GM12878 (cell line): ENCODE measurements at places on chromosomes 1 and 21. TPM values are rescaled to one million over a fixed set of nuclear protein-coding genes. Genes with fewer than 3 reads are reported as not detected.

Gene CRYAA
- total RNA-seq = not detected in 2 replicates

DNA sequence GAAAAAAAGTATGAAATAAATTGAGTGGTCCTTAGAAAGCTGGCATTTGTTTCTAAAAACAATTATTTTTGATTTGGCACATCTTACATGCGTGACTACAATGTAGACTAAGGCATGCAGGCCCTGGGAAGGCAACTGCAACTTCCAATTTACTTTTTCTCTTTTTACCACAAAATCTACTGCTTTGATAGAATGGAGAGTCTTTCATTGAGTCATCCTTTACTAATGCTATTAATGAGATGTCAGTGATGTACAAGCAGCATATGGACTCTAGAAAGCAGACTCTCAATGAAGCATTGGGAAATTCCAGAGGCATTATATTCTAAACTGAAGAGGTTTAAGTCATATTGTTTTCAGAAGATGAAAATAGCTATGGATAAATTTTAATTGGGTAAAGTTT lies 29.6 kb upstream of the PRRX1 start:
- no peak for DNase-seq

DNA sequence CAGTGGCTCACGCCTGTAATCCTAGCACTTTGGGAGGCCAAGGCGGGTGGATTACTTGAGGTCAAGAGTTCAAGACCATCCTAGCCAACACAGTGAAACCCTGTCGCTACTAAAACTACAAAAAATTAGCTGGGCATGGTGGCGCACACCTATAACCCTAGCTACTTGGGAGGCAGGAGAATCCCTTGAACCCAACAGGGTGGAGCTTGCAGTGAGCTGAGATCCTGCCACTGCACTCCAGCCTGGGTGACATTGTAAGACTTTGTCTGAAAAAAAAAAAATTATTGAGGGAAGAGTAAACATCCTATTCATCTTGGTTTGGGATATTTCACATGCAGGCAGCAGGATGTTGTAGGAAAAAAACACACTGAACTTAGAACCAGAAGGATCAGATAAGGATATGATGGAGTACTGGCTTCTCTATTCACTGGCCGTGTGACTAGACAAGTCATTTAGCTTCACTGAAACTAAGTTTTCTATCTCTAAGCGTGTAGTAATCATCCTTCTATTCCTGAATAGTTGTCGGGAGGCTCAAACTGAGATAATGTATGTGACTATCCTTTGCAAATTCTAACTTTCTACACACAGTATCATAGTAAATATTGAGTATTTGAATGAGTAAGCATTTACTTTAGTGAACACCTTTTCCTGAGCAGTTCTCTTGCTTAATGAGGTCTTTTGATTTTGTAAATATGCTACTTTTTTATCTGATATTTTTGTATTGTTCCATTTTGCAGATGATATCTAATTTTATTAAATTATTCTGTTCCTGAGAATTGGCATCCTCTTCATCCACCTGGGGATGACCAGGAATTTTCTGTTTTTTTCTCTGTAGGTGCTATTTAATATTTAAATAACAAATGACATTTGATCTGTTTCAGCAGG lies 18.2 kb downstream of the CAP1 start:
- no peak for DNase-seq

DNA sequence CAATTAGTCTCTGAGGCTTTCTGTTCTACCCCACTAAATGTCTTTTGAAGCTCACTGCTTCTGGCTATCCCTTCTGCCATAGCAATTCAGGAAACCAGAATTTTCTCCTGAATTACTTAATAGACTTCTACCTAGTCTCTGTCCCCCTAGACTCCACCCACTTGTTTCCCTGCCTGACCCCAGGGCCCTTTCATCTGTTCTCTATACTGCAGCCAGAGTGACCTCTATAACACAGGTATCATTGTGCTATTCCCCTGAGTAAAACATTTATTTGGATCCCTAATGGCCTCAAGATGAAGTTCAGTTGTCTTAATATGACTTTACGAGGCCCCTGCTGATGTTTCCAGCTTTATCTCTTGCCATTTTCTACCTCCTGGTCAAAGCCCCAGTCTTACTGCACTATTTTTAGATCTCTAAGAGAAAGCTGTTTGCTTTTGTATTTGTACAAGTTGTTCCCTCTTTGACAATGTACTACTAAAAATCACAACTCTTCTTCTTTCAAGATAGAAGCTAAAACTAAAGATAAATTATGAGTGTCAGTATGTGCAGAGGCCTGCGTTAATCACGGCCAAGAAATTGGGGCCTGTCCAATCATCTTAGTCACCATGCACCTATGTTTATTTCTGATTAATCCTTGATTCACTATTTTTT lies 54.5 kb downstream of the ATP1B1 start:
- DNase-seq = no peak

- no peak for DNase-seq
Measured at GRCh38 chr1:197174818-197175217, 28.3 kb upstream of the ASPM start.
